ENCODE measurements at places on chromosomes 5 and 9.

GRCh38 chr5:167241436-167242067, 1049.9 kb upstream of the WWC1 start:
- no peak for DNase-seq

DNA sequence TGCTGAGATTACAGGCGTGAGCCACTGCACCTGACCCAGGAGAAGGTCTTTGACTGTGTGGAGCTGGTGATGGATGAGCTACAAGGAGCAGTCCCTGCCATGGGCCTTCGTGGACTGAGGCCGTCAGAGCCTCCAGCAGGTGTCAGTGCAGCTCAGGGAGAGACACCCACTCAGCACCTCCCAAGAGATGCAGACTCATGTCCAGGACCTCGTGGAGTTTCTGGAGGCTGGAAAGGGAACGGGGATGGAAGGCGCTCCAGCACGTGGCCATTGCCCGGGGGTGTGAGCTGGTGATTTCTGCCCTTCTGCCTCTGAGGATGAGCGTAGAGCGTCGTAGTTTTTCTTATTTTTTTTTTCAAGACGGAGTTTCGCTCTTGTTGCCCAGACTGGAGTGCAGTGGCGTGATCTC, 9.5 kb downstream of the TOR4A start:
- no peak for DNase-seq

- DNase-seq, result no peak
These were observed 449.3 kb downstream of the PRR16 start for GRCh38 chr5:120913396-120913795.

DNA sequence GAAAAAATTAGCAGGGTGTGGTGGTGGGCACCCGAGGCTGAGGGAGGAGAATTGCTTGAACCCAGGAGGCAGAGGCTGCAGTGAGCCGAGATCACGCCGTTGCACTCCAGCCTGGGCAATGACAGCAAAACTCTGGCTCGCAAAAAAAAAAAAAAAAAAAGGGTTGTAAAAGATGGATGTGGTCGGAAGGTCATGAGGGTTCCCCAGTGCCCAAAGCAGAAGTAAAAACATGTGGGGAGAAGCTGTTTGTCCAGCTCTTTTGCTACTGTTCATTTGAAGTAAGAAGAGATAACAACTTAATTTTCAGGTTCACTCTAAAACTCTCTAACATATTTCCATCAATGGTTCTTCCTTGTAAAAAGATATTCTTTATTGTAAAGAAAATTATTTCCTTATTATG, 57.1 kb upstream of the GOLPH3 start:
- DNase-seq, result no peak

DNA sequence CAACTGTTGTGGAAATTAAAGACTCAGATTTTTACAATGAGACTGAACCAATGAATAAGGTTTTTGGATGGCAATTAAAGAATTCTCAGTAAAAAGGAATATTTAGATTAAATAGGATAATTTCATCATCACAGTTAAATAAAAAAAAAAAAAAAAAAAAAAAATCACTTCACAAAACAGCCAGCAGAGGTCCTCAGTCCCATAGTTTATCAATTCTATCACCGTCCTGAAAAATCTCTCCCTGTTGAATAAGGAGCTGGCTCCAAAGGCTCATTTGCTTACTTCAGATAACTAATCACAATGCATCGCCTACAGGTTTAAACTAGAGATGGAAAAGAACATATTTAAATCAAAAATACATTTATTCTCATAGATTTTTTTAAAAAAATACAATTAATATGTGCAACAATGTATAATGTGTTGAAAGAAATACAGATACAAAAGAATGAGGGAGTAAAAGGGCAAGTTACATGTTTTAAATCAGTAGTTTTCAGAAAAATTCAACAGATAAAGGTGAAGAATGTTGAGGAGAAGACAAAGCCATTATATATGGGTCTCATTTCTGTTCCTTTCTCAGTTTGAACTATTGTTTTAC, 175.8 kb upstream of the CHD1 start:
- DNase-seq, result no peak

DNA sequence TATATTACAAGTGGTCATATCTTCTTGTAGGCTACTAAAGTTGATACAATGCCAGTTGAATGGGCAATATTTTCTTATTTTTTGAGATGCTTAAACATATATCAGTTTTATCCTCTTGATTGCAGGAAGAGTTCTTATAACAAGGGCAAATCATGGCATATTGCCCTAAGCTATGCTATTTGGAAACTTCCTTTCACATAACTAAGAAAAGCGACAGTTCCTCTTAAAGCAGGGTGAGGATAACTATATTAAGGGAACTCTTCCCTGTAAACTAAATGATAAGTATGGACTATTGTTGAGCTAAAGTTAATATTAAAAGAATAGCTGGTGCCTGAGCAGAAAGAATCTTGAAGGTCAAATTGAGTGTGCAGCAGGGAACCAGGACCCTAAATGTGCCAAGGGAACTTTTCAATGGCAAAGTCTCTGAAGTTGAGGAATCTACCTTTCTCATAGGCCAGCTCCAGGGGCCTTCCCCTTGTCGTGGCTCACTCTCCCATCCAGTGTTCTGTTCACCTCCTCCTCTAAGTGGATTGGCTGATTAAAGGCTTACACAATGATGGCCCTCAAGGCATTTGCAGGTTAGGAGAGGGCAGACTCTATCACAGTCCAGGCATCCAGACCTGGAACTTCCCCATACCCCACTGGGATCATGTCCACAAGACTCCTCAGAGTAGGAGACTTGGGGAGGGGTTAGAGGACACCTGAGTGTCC, 26.8 kb downstream of the FYB1 start:
- no peak for DNase-seq

DNA sequence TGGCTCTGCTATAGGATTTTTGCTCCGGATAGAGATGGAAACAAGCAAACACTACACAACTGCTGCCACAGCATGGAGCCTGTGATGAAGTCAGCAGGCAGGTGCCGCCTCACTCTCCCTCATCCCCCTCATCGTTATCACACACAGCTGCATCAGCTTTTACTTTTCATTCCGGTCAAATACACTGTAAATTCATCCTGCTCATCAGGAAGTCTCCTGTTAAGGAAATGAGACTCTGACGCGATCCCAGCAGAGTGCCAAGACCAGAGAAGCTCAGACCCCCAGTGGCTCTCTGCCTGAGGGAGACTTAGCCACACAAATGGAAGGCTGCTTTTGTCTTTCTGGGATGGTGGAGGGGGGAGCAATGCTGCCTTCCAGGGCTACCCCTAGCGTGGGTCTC, 270.2 kb downstream of the ELAVL2 start:
- no peak for DNase-seq

DNA sequence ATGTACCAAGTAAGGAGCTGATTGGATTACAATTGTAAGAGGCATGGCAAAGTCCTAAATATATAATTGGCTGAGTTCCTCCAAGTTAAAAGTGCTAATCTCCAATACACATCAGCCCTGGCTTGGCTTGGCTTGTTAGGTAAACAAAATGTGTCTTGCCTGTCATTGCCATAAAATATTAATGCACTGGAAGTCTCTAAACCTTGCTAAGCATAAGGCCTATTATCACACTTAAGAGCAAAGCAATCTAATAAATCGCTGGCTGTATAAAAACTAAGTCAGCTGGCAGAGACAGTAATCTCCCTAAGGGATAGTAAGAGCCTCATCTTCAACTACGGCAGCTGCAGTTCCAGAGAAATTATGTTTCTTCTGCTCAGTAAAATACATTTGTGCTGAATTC, 418.6 kb upstream of the GRAMD2B start:
- no peak for DNase-seq

- no peak for DNase-seq
These were observed 248.2 kb downstream of the EBF1 start for GRCh38 chr5:158851488-158851887.

DNA sequence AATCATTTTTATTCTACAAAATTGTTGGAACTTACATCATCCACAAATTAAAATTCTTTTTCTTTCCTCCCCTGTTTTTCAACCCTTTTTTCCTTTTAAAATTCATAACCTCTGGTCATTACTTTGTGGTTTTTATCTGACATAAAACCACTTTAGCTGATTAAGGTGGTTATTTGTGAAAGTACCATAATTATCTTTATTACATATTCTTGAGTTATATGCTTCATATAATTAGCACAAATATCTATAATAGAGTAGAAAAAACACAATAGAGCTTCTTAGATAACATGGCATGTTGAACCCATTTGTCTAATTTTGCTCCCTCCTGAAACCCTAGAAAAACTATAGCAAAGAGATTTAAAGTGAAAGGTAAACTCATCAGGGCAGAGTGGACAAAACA, 22.9 kb upstream of the PPIC start:
- DNase-seq, result no peak

- DNase-seq, result no peak
These were observed 17.6 kb downstream of the ALDH7A1 start for GRCh38 chr5:126577415-126577814.

- no peak for DNase-seq
These were observed 512 bp downstream of the AK1 start for GRCh38 chr9:127876764-127877562.

GRCh38 chr9:108515856-108516255, 339.9 kb downstream of the ACTL7B start:
- no peak for DNase-seq

- DNase-seq, result no peak
These were observed 129.9 kb downstream of the SGCD start for GRCh38 chr5:156456857-156457256.

DNA sequence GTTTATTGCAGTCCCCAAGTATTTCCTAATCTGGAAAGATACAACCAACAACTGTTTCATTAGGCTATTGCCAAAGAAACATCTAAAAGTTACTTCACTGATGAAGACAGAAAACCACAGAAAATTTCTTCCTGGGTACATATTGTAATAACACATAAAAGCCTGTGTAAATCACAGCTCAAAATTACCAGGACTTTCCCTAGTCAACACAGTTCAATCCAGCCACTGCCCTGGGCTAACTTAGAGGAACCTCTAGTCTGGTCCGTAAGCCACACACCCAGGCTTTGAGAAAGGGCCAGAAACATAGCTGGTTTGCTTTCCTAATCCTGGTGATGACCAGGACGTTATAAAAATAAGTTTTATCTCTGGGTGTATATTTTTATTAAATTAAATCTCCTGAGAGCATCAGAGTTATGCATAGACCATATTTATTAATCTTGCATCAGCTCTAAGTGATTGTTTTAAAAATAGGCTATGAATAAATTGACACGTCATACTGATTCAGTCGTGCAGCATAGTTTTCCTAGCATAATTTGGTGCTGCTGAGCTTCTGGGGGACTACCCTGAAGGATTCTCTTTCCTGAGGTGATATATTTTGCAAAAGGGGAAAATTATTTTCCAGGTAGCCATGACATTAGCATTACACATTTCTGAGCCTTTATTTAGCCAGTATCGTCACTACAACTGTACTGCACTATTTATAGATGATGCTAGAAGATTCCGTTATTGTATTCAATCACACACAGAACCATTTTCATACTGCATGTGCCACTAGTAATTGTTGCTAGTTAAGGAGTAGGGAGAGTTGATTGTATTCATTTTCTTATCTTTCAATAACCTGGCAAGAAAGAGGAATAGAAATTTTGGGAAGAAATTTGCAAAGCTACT, 12.6 kb upstream of the MUSK start:
- DNase-seq, result no peak

- DNase-seq, result no peak
These were observed 257.7 kb downstream of the IRX1 start for GRCh38 chr5:3853362-3853761.

DNA sequence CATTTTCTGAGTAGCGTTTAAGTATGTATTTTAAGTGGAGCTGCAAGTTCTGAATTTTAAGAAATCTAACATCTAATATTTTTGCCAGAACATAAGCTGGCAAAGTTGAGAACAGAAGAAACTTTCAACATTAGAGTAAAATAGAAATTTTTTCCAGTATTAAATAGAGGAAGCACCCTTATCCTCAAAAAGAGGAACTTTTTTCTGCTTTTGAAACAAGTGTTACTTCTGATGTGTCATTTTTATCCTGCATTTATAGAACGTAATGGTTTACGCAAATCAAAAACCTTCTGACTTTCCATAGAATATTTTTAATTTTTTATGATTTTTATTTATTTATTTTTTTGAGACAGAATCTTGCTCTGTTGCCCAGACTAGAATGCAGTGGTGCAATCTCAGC, 21.8 kb downstream of the ZBED3 start:
- no peak for DNase-seq

GRCh38 chr5:1400936-1401335, 44.3 kb downstream of the SLC6A3 start:
- no peak for DNase-seq

DNA sequence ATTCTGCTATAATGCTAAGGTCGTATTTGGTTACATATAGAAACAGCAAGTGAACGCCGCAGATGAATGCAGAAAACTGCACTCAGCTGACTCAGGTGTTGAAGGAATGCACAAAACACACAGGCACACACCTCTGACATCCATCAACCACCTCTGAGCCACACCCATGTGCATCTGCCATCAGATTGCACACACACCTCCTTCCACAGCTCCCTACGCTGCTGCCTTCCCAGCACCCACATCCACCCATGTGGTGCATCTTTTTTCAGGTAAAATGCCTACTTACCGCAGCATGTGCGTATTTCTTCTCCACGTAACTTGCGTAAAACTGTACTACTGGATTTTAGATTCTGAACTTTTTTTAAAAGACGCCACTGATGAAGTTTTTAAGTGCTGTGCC, 7.1 kb downstream of the STK10 start:
- DNase-seq, result no peak

DNA sequence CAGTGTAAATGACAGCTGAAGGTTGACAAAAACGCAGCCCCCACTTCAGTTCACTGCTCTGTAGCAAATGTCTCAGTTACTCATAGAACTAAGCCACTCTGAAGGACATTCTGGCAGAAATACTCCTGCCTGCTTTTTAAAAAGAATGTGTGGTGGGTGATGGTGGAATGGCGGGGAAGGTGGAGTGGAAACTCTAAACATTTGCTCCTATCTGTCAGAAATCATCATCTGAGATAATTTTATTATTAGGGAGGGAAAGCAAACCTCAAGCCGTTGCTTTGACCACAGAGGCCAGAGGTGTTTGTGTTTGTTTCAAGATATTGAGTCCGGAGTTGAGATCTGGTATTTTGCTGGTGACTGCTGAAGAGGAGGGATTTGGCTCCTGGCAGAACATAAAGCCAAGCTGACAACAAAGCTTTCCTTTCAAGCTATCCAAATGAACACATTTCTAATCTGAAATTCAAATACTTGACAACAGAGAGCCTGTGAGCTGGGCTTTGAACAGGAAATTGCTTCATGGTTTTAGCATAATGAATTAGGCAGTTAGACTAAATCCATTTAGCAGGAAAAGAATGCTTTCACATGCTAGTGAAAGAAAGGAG, 362.7 kb downstream of the CSNK1G3 start:
- no peak for DNase-seq

DNA sequence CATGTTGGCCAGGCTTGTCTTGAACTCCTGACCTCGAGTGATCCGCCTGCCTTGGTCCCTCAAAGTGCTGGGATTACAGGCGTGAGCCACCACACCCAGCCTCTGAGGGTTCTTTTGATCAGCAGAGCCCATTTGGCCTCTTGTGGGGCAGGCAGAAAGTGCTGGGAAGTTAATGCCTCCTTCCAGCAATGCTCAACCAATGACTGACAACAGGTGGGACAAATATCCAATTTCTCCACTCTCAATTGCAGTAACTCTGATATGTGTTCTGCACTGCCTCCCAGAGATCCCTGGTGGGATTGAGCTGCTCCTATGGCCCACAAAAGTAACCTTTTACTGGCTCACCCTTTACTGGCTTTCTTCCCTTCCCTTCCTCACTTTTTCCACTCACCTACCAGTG, 79.9 kb upstream of the APC start:
- no peak for DNase-seq
